ENCODE measurements at places on chromosomes 6 and 20.
A peak's percentile ranks its signal among the peaks of the same experiment; 100 is the strongest.

GRCh38 chr6:30598912-30599624 is 18.0 kb downstream of the PPP1R10 start:
- DNase-seq: no peak

- no peak for DNase-seq
Observed at GRCh38 chr6:170476360-170476759, 76.7 kb downstream of the PSMB1 start.

DNA sequence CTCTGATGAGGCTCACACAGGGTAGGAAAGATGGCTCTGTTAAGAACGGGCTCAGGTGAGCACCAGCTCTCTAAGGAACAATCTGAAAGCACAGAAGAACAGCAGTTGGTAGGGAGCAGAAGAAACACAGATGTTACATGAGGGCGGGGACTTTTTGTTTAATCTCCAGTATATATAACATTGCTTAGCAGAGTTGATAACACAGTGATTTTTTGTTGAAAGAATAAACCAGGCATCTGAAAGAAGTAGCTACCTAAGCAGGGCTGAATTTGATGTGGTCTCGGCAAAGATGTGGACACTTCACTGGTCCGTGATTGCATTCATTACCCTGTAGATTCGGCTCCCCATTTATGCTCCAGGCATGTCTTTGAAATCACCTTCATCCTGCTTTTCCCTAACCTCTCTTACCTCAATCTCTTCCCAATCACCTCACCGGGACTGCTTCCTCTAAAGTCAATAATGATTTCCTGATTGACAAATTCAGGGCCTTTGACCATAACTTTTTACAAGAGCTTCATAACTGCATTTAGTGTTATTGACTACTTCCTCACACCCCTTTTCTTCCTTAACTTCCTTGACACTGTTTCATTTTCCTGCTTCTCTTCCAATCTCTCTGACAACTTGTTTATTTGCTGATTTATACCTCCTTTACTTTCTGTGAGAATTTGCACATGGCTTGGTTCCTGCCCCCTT is 34.4 kb downstream of the SAMD3 start:
- no peak for DNase-seq

- no peak for DNase-seq
Observed at GRCh38 chr6:2376429-2377355, 131.3 kb upstream of the GMDS start.

DNA sequence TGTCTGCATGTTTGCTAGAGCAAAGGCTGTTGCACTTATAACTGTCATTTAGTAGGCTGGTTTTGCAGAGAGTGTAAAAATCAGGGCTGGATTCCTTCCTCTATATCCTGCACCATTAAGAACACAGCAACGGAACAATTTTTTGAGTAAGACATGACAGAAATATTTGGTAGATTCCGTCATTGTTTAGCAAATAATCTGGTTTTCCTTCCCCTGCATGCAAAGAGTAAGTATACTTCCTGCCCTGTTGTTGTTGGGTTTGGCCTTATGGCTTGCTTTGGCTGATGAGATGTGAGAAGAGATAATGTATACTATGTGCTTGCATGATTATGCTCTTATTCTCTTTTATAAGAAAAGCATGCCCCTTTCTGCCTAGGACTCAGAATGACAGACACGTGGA is 23.8 kb downstream of the MANEA start:
- no peak for DNase-seq

- peak; percentile 66 for DNase-seq
Observed at GRCh38 chr6:39543095-39543494, 182.1 kb downstream of the KIF6 start.

DNA sequence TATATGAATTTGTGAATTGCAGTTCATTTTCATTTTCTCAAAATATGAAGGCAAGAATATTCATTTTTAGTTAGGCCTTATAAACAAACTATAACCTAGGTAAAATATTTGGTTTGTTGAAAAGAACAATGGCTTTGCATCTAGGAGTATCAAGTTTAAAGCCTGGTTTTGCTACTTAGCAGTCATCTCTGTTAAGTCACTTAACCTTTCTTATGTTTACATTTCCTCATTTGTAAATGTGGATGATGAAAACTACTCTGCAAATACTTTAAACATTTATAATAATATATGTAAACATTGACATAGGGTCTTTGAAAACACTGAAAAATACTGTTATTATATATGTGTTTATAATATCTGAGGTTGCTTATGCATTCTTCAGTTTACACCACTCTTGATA is 135.5 kb downstream of the CENPW start:
- no peak for DNase-seq

DNA sequence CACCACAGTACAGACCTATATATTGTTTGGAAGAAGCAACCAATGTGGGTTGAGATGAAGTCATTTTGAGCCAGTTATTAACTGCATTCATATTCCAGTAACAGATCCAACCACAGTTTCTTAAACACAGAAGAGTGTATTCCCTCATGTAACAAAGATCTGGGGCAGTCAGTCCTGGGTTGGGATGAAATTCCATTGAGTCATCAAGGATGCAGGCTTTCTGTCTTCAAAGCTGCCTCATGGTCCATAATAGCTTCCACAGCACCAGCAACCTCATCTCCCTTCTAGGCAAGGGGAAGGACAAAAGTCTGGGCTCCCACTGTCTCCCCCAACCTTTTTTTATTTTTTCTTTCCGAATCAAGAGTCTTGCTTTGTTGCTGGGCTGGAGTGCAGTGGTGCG is 2.9 kb upstream of the SOD2 start:
- no peak for DNase-seq

- DNase-seq: no peak
Observed at GRCh38 chr6:81997090-81997926, 244.8 kb upstream of the TENT5A start.

DNA sequence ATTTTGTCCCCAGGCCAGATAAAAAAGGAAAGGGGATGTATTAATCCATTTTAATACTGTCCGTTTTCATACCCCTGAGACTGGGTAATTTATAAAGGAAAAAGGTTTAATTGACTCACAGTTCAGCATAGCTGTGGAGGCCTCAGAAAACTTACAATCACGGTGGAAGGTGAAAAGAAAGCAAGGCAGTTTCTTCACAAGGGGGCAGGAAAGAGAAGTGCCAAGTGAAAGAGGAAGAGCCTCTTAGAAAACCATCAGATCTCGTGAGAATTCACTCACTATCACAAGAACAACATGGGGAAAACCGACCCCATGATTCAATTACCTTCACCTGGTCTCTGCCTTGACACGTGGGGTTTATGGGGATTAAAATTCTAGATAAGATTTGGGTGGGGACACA is 152.5 kb downstream of the IBTK start:
- DNase-seq: no peak

GRCh38 chr6:158516098-158516497 is 43.8 kb upstream of the TMEM181 start:
- DNase-seq: no peak

GRCh38 chr20:13147971-13148370 is 73.1 kb upstream of the ISM1 start:
- no peak for DNase-seq

GRCh38 chr20:32585011-32585585 is at the start of gene NOL4L:
NOL4L (minus strand) TSS chr20:32585333; CDS start chr20:32584890, 443 bp downstream.
- DNase-seq: no peak

DNA sequence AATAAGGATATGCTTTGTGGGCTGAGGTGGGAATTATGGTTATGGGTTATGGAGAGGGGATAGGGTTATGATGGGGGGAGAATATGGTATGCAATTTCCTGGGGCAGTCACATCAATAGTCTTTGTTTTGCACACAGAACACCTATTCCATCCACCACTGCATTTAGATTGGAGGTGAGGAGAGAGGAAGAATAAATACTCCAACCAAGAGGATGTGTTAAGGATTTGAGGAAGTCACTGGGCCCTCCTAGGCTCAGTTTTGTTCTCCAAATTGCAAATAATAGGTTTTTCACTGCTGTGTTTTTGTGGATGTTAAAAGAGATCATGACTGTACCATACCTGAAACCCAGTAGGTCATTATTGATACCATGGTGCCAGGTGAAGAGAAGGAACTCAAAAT is 29.5 kb upstream of the SIRPG start:
- no peak for DNase-seq

DNA sequence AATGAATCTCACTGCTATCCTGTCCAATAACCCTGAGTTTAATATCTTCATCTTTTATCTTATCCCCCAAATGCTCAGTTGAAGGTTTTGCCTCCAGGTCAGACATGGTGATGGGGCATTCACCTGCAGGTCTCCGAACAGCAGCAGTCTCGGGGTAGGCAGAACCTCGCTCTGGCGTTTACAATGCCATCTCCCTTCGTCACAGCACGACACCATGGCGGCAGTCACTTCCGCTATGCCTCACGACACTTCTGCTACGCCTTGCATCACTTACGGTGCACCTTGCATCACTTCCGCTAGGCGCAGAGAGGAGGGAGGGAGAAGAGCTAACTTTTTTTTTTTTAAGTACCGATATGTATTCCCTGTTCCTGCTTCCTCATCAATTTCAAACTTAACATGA is 194.9 kb downstream of the BCAS1 start:
- DNase-seq: peak; percentile 29

GRCh38 chr6:27599859-27600532 is 127.1 kb upstream of the ZNF184 start:
- no peak for DNase-seq

DNA sequence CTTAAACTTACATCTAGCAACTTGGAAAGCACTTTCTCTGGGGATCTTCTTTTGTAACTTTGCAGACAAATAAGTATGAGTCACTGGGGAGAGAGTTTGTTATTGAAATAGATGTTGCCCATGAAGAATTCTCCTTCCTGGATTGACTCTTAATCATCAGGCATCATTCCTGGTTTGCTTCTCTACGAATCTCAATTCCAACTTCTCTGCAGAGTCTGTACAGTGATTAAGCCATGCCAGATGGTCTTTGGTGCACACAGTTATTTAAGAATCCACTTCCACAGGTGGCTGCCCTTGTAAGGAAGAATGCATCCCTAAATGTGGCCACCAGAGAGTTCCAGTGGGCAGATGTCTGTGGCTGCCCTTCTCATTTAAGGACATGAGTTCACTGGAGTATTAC is 25.7 kb downstream of the MYCT1 start:
- DNase-seq: no peak

GRCh38 chr20:34531608-34532265 is 15.5 kb downstream of the DYNLRB1 start:
- no peak for DNase-seq

- DNase-seq: no peak
Observed at GRCh38 chr6:79605968-79606764, 25.0 kb upstream of the SH3BGRL2 start.

- no peak for DNase-seq
Observed at GRCh38 chr20:39468703-39469102, 506.6 kb downstream of the DHX35 start.

DNA sequence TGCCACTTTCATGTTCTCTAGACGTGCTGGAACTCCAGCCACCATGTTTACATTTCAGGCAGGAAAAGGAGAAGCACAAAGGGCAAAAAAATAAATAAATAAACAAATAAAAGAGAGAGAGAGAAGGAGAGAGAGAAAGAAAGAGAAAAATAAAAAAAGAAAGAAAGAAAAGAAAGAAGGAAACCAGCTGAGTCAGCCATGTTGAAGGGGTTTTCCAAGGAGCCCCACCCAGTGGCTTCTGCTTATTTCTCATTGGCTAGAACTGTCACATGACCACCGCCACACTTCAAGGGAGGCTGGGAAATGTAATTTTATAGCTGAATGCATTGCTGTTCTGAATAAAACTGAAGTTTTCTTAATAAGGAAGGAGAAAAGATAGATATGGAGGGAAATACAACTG is 71.1 kb downstream of the BFSP1 start:
- DNase-seq: no peak

GRCh38 chr20:47382746-47383415 is 26.4 kb upstream of the ZMYND8 start:
- no peak for DNase-seq

- no peak for DNase-seq
Observed at GRCh38 chr20:62219101-62219991, 732 bp downstream of the HRH3 start.

GRCh38 chr20:62047666-62048345 is 17.9 kb downstream of the TAF4 start:
- DNase-seq: no peak

- no peak for DNase-seq
Observed at GRCh38 chr6:111993342-111993741, 60.6 kb upstream of the CCN6 start.

- no peak for DNase-seq
Observed at GRCh38 chr6:155850408-155850841, 394.8 kb upstream of the NOX3 start.

GRCh38 chr20:52667358-52667757 is 304.8 kb upstream of the TSHZ2 start:
- no peak for DNase-seq

DNA sequence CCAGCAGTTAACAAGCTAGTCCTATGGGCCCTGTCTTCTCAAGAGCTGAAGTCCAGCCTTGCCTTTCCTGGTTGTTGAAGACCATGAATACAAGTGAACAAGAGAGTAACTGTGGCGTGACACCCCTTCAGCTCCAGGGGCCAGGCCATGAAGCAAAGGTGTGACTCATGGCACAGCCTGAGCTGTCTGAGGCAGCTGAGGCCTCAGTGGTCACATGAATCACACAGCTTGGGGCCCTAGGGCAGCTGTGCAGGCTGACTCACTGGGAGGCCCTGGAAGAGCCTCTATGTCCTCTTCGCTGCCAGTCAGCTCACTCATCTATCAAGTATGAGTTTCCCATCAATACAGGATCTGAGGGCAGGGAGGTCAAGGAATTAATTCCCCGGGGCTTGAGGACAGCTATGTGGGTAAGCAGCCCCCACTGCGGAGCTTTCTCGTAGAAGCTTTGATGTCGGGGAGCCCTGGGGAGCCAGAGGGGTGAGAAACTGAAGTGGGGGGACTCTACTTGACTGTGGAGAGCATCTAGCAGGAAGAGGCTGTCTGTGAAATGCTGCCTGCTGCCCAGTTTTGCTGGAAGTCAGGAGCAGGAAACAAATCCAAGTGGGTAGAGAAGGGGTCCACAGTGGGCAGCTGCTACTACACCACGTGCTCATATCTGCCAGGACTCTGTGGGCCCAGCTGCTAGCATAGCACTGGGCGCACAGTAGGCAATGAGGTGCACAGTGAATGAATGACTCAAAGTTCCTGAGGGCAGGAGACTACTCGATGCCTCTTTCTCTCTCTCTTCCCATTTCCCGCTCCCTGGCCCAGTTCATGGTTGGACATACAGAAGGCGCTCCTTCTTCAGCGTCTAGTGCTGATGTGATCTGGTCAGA is 13.7 kb upstream of the FAM83C start:
- DNase-seq: no peak

DNA sequence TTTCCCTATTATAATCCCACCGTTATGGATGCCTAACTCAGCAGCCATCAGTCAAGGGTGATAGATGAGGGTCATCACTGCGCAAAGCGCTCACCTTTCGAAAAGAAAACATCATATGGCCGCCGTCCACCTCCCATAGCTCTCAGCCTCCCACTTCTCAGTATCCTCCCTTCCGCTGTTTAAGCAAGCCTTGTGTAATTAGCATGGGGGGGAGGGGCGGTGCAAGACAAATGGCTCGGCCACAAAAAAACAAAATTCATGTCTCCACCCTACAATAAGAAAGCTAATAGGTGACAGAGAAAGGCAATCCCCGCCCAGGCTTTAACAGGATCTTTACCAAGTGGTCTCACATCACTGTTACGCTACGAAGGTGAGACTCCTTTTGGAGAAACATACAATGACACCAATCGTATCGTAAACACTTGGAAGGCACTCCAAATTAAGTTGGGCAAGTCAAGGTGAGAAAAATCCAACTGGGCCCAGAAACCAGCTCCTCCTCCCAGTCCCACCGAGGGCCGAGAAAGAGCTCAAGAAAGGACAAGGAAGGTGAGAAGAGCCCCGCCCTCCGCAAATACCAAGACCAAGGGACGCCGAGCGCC is 645 bp downstream of the DDX39B start:
- DNase-seq: no peak
